ENCODE measurements at places on chromosomes 3 and 15.

DNA sequence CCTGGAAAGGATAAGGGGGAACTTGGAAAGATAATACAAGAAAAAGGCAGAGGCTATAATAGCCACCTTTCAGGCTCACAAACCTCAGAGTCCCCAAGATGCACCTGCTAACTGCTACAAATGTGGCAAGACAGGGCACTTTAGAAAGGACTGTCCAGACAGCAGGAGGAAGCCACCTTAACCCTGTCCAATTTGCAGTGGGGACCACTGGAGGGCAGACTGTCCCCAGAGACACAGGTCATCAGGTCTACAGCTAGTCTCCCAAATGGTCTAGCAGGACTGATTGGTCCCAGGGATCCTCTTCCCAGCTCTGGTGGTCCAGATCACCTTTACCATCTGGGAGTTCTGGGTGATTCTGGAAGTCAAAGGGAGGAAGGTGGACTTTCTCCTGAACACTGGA is 882.5 kb upstream of the GBE1 start:
- no peak for DNase-seq

DNA sequence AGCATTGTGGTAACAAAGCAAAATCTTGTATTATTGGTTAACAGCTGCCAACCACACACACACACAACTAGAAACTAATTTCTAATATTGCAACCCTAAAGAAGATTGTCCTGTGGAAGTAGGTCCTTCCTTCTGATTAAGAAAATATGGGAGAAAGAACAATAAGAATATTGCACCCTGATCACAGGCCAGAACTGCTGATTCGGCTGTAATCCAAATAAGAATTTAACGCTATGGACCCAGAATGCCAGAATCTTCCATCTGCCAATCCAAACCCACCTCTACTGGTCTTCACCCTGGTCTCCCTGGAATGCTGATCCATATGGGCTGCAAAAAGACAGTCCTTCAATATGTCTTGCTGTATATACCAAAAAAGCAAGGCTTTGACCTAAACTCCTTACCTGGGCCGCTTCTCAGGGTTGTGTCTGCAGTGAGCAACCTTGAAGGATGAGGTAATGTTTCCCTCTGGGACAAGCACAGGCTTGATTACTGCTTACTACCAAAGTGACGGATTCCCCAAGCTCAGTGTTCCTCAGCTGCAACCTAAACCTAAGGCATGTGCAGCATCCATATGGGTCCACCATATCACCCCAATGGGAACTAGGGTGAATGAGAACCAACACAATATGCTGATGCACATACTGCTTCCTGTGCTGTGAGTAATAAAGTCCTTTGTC is 8.0 kb downstream of the CCDC14 start:
- no peak for DNase-seq

GRCh38 chr3:126472277-126473006 is 3.2 kb downstream of the ZXDC start:
- no peak for DNase-seq

DNA sequence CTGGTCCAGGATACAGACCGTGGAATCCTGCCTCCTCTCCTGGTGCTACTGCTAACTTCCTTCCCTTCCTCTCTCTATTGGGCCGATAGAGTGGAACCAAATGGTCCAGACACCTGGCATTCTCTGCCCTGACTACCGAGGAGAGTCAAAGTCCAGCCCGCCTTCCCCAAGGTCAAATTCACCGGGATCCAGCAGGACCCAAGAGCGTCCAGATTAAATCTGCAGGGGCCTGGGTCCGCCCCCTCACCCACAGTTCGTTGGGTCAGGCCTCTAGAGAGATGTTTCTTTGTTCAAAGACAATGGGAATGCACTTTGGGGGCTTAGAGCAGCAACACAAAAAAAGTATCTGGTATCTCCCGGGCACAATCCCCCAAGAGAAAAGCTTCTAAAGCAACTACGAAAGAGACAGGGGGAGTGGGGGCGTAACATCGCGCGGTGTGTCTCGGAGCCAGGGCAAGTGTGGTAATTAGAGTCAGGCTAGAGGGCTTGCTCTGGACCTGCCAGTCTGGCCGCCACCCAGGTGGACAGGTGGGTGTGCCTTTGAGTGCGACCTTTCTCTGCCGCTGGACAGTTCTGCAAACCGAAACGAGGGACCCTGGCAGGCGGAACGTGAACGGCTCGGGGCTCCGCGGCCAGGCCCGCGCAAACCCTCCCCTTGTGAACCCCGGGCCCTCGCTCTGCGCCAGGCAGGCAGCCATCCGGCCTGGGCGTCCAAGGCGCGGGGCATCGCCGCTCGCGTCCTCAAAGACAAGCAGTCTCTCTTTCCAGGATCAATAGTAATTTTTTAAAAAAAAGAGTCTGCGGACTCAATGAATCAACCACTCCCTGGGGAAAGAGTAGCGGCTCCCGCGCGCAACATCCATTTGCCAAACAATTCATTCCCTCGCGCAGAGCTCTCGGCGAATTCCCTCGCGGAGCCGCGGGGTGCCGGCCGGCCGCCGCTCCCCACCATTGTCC is 806 bp downstream of the KLHL25 start:
- peak; percentile 13 for DNase-seq

DNA sequence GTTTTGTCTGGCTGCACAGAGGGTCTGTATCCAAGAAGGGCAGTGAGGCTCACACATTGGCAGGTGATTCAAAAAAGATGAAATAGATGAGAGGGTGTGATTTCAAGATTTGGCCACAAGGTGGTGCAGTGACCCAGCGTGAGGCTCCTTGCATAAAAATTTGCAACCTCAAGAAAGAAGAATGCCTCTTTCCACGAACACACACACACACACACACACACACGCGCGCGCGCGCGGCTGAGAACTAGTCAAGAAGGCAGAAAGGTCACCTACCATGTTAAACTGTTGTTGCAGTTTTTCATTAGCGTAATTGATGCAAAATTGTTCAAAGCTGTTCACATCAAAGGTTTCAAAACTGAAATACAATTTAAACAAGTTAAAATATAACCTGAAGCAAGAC is 39.2 kb downstream of the MYO5C start:
- peak; percentile 61 for DNase-seq

DNA sequence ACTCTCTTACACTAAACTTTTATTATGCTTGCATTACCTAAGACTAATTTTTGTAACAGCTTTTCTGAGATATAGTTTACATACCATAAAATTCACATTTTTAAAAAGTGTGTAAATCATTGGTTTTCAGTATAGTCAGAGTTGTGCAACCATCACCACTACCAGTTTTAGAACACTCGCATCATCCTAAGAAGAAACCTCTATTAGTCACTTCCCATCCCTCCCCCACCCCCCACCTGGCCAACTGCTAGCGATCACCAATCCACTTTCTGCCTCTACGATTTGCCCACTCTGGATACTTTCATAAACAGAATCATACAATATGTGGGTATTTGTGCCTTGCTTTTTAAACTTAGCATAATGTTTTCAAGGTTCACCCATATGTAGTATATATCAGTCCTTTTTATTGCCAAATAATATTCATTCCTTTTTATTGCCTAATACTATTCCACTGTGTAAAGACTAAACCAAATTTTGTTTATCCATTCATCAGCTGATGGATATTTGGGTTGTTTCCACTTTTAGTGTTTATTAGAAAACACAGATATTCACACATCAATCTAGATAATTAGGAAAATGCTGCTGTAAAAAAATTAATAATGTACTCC is 23.0 kb downstream of the UBP1 start:
- no peak for DNase-seq

- no peak for DNase-seq
Observed at GRCh38 chr3:130692455-130692854, 54.2 kb downstream of the PIK3R4 start.

- no peak for DNase-seq
Observed at GRCh38 chr3:190269101-190269500, 53.1 kb downstream of the CLDN1 start.

DNA sequence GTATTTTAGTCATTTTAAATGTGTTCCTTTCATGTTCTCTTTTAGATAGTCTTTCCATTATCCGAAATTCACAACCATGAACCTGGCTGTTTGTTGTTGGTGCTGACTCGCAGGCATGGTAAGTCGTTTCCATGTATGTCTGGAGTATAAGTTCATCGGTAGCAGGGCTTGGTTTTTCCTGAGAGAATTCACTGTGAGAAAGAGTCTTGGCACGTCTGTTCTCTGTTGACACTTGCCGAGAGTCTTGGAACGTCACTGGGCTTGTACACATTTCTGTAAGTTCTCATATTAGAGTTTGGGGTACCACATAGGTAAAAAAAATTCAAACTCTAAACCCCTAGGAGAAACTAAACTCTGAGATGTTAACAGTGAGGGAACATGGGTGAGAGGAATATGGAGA is 29.4 kb upstream of the EIF4A2 start:
- DNase-seq, result no peak
